ENCODE measurements at places on chromosomes 3 and 15.

DNA sequence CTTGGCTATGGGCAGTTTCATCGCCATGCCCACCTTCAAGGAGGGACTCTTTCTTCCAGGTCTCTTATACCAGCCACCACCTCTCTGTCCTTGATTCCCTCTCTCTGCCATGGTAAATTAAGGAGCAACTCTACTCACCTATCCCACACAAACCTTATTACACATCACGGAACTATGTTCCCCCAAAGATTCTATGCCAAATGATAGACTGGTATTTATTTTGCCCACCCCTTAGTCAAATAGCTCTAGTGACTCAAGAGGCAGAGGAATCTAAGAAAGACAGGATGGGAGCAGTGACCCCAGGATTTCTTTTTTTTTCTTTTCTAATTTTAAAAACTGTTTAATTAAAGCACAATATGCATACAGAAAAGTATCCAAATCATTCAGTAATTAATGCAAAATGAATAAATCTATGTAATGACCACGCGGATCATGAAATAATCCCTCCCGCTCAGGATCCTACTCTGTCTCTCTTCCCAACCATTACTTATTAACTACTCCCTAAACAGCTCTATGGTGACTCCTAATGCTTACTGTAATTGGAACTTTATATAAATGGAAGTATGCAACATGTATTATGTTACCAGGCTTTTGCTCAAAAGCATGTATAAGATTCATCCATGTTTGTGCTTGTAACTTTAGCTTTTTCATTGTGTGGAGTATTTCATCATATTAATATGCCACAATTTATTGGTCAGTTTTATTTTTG is 410.8 kb upstream of the RASGRP1 start:
- no peaks in the 10 kb centered on the region for H3K27me3 ChIP-seq
- H3K36me3 ChIP-seq, result no peaks in the 10 kb centered on the region
- H3K4me3 ChIP-seq, result no peak overlapping the region

- no peaks in the 10 kb centered on the region for H3K36me3 ChIP-seq
- H3K4me1 ChIP-seq, result no peaks in the 10 kb centered on the region
- no peak overlapping the region for H3K4me3 ChIP-seq
- no peak overlapping the region for H3K27ac ChIP-seq
- H3K27me3 ChIP-seq, result no peaks in the 10 kb centered on the region
- DNase-seq, result no peak
Observed at GRCh38 chr3:16849795-16850194, 35.0 kb upstream of the PLCL2 start.

- no peak for DNase-seq
- no peaks in the 10 kb centered on the region for H3K4me1 ChIP-seq
- H3K27ac ChIP-seq, result no peak overlapping the region
- H3K27me3 ChIP-seq, result no peaks in the 10 kb centered on the region
Observed at GRCh38 chr3:122697952-122698620, 17.4 kb downstream of the PARP14 start.

DNA sequence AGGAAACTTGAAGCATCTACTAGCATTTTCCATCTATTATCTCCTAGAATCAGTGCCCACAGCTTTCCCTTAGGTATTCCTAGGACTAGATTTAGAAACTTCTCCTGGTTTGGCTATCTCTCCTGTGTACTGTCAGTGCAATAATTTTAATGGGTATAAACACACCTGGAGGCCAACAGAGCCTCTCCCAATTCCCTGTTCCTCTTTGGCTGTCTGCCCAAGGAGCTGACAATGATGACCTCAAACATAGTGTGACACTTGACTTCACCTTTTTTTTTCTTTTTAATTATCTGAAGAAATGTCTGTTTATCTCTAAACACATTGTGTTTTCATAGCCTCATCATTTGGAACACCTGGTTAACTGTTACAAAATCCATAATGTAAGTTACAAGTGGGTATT is 754.5 kb upstream of the ALCAM start:
- H3K27ac ChIP-seq, result peak overlapping the region; percentile 43
- H3K4me3 ChIP-seq, result no peak overlapping the region
- no peaks in the 10 kb centered on the region for H3K27me3 ChIP-seq
- peak; percentile 43 for DNase-seq
- H3K4me1 ChIP-seq, result no peaks in the 10 kb centered on the region

- no peak overlapping the region for H3K27ac ChIP-seq
- DNase-seq, result no peak
- no peaks in the 10 kb centered on the region for H3K27me3 ChIP-seq
- H3K4me3 ChIP-seq, result no peak overlapping the region
Observed at GRCh38 chr15:60079210-60079609, 75.1 kb downstream of the FOXB1 start.
